ENCODE measurements at places on chromosomes 12 and 14. TPM values are rescaled to one million over a fixed set of nuclear protein-coding genes. Genes with fewer than 3 reads are reported as not detected.

- no peak overlapping the region for H3K4me3 ChIP-seq
- H3K36me3 ChIP-seq, result no peaks in the 10 kb centered on the region
- DNase-seq, result no peak
- H3K27me3 ChIP-seq, result no peaks in the 10 kb centered on the region
- no peak overlapping the region for H3K27ac ChIP-seq
Observed at GRCh38 chr12:21599143-21599999, 5.3 kb downstream of the GYS2 start.

DNA sequence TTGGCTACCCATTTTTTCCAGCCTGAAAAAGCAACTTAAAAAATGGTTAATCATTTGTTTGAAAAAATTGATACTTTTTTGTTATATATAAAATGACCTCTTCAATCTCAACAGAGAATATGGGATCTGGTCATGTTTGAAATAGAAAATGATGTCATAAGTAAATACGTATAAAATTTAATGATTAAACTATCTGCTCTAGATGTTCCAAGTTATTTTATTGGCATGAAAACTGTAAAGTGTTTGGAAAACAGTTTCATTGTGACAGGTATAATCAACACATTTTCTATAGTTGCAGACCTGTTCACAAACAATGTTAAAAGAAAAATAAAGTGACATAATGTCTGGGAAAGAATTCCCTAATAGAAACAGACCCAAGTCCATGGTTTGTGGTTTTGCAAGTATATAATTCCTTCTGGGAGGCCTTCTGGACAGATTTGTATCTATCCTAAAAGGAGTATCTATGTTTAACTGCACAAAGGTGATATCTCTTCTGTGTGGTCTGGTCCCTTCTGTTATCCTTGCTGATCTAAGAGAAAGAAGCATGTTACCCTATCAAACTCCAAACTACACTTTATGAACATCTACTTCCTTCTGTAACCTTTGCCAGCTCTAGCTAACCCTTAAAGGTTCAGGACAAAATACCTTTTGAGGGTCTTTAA, 39.5 kb upstream of the LRIG3 start:
- DNase-seq, result no peak
- no peaks in the 10 kb centered on the region for H3K27me3 ChIP-seq
- no peaks in the 10 kb centered on the region for H3K36me3 ChIP-seq
- no peak overlapping the region for H3K4me3 ChIP-seq
- no peaks in the 10 kb centered on the region for H3K4me1 ChIP-seq

- H3K36me3 ChIP-seq, result no peaks in the 10 kb centered on the region
- no peak overlapping the region for H3K4me3 ChIP-seq
- H3K4me1 ChIP-seq, result no peaks in the 10 kb centered on the region
- DNase-seq, result no peak
- no peak overlapping the region for H3K27ac ChIP-seq
Observed at GRCh38 chr12:71092290-71092689, 65.5 kb downstream of the TSPAN8 start.

DNA sequence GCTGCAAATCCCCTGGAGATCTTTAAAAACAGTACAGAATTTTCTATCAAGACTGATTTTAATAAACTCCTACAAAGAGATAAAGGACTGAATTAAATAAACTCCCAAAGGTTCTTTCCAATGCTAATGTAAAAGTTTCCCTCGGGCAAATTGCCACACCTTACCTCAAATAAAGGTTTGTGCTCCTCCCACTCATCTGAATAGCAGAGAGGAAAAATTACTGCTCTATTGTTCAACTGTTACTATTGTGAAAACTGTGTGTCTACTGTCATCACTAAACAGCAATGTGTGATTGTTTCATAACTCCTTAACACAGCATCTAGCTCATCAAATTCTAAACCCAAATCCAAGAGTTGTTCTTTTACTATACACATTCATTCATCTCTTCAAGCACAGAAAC, 3.2 kb downstream of the SPTLC2 start:
- peak; percentile 53 for DNase-seq
- H3K27ac ChIP-seq, result peak overlapping the region; percentile 21
- peak overlapping the region; percentile 26 for H3K4me3 ChIP-seq
- H3K27me3 ChIP-seq, result no peaks in the 10 kb centered on the region

GRCh38 chr12:31260840-31261239, 65.1 kb downstream of the SINHCAF start:
- H3K27ac ChIP-seq, result no peak overlapping the region
- H3K4me1 ChIP-seq, result no peaks in the 10 kb centered on the region
- H3K4me3 ChIP-seq, result no peak overlapping the region
- no peaks in the 10 kb centered on the region for H3K36me3 ChIP-seq
- no peaks in the 10 kb centered on the region for H3K27me3 ChIP-seq

DNA sequence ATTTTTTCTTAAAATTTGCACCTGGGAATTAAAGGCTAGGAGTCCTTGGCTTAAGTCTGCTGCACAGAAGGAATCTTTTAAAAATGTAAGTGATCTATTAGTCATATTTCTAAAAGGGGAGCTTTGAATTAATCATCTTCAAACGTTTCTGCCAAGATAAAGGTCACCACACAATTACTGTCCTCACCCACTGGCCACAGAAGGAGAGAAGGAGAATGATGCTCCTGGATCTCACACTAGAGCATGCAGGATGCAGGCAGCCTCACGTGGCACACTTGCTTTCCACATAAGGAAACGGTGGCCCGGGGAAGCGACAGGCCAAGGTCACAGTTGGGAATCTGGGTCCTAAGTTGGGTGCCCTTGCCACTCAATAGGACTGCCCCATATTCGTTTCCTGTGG, 16.9 kb downstream of the PLEKHG7 start:
- H3K36me3 ChIP-seq, result no peaks in the 10 kb centered on the region
- H3K27ac ChIP-seq, result no peak overlapping the region
- H3K27me3 ChIP-seq, result no peaks in the 10 kb centered on the region
- H3K4me3 ChIP-seq, result no peak overlapping the region
- peak; percentile 77 for DNase-seq

- no peak overlapping the region for H3K4me3 ChIP-seq
- H3K4me1 ChIP-seq, result no peaks in the 10 kb centered on the region
- H3K36me3 ChIP-seq, result no peaks in the 10 kb centered on the region
- H3K27ac ChIP-seq, result no peak overlapping the region
- DNase-seq, result no peak
- H3K27me3 ChIP-seq, result no peaks in the 10 kb centered on the region
Observed at GRCh38 chr14:84456946-84457345, 1073.0 kb upstream of the FLRT2 start.

DNA sequence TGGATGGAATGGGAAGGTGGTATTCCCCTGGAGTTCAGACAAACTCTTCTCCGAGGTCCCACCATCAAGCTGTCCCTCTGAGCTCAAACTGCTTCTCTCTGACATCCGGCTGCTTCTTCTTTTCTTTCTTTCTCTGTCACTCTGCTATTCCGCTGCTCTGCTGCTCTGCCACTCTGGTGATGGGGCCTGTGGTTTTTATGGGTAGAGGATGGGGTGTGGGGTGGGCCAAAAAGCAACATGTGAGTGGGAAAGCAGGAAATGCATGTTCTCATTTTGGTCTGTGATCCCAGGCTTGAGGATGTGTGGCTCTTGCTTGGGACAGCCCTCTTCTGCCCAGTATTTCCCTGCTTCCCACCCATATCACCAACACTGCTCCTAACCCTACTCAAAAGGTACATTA, 30.6 kb downstream of the CLECL1 start:
- no peaks in the 10 kb centered on the region for H3K36me3 ChIP-seq
- H3K4me3 ChIP-seq, result no peak overlapping the region
- peaks cover 8% of the 10 kb centered on the region for H3K4me1 ChIP-seq
- no peaks in the 10 kb centered on the region for H3K27me3 ChIP-seq
- no peak overlapping the region for H3K27ac ChIP-seq
- no peak for DNase-seq

DNA sequence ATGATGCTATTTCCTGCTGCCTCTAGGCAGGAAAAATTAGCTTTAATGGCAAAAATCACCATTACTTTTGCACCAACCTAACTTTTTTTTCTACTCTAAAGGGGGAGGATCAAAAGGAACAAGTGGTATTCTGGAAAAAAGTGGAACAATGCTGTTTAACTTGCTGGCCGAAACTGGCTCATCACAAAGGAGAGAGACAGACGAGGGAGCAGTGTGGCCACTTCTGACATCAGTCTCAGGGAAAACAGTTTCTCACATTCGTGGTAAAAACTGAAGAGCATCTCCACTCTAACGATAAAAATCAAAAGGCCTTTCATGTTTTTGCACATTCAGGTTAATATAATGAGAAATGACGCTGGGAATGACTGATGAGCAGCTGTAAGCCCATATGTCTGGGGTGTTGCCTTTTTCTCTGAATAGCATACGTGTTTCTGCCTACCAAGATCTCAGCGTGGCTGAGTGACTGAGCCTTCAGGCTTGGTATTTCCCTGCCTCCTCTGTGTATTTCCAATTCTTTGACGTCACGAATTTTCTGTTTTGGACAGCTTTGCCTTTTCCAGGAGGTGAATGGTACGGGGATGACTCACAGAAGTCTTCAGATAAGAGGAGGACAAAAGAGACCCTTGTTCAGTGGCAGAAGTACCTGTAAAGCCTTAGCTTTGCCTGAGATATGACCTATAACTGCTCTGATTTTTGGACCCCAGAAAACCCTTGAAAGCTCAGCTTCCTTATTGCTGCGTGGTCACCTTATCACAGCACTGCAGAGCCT, 358.8 kb downstream of the GLT1D1 start:
- no peak for DNase-seq
- no peaks in the 10 kb centered on the region for H3K27me3 ChIP-seq
- no peaks in the 10 kb centered on the region for H3K4me1 ChIP-seq
- H3K4me3 ChIP-seq, result no peak overlapping the region

- H3K27ac ChIP-seq, result no peak overlapping the region
- H3K36me3 ChIP-seq, result no peaks in the 10 kb centered on the region
- H3K4me3 ChIP-seq, result no peak overlapping the region
- no peaks in the 10 kb centered on the region for H3K4me1 ChIP-seq
- no peaks in the 10 kb centered on the region for H3K27me3 ChIP-seq
Observed at GRCh38 chr14:55807053-55807880, 227.3 kb downstream of the KTN1 start.

DNA sequence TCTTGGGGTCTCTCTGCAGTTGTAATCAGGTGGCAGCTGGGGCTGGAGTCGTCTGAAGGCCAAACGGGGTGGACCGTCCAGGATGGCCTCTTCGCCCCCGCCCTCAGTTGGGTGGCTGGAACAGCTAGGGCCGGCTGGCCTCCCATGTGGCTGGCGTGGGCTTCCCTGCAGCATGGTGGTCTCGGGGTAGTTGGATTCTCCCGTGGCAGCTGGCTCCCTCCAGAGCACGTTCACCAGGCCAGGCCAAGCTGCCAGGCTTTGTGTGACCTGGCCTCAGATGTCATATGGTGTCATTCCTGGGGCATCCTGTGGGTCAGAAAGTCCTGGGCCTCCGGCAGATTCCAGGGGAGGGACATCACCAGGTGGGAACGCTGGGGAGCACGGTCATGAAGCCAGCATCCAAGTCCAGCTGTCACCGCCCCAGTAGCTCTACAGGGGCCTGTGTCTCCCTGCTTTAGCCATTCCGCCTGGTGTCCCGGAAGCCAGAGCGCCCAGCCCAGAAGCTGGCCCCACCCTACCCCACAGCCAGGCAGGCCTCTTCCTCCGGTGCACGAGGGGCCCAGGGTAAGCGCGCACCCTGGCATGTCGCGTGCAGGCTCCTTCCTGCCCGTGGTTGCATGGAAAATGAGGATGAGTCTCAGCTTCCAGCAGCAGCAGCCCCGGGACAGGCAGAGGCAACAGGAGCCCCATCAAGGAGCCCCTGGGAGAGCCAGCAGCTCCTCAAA, 1.3 kb upstream of the NUDT14 start:
- H3K4me1 ChIP-seq, result no peaks in the 10 kb centered on the region
- no peak overlapping the region for H3K27ac ChIP-seq
- no peak overlapping the region for H3K4me3 ChIP-seq

CCDC197 gene
- not detected for polyA plus RNA-seq

RPGRIP1 gene
- polyA plus RNA-seq, result not detected

AQP2 gene
- polyA plus RNA-seq, result not detected

KCNK13 gene
- not detected for polyA plus RNA-seq

SLC8A3 gene
- not detected for polyA plus RNA-seq

FOXJ2 gene
- polyA plus RNA-seq, result 10.5 TPM

RFLNA gene
- 0.86 TPM for polyA plus RNA-seq

CLEC14A gene
- 0.10 TPM for polyA plus RNA-seq

PZP gene
- polyA plus RNA-seq, result not detected

GPR137C gene
- polyA plus RNA-seq, result 0.70 TPM
